Gastrocnemius medialis (tissue), 4 donors: ENCODE measurements at places on chromosomes 3 and 15.

DNA sequence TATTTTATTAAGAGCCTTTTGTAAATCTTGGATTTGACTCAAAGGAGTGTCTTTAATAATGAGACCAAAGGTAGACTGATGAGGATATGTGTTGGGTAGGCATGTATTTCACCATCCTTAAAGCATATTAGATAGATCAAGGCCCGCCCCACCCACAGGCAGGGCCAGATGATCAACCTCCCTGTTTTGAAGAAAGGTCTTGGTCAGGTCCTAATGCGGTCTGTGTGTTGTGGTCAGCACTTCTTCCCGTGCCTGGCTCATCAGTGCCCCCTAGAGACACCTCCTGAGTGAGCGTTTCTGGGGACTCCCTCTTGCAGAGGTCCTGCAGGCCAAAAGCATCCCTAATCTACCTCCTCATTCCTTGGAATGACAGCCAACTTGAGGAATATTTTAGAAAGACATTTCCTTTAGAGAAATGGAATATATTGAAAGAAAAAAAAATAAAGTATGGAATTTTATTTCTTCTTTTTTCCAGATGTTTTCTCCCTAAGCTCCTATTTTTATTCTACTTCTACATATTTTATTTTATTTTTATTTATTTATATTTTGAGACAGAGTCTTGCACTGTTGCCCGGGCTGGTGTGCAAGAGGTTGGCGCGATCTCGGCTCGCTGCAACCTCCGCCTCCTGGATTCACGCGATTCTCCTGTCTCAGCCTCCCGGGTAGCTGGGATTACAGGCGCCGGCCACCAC is 6.0 kb downstream of the TM4SF4 start:
- DNase-seq, result peak; percentile 54

GRCh38 chr3:46395210-46395661 is 11.6 kb downstream of the CCR5AS start:
- DNase-seq, result no peak

GRCh38 chr15:29788433-29789034 is 33.7 kb downstream of the TJP1 start:
- DNase-seq, result no peak

- DNase-seq, result no peak
Observed at GRCh38 chr15:41794081-41794480, 19.8 kb downstream of the MAPKBP1 start.

DNA sequence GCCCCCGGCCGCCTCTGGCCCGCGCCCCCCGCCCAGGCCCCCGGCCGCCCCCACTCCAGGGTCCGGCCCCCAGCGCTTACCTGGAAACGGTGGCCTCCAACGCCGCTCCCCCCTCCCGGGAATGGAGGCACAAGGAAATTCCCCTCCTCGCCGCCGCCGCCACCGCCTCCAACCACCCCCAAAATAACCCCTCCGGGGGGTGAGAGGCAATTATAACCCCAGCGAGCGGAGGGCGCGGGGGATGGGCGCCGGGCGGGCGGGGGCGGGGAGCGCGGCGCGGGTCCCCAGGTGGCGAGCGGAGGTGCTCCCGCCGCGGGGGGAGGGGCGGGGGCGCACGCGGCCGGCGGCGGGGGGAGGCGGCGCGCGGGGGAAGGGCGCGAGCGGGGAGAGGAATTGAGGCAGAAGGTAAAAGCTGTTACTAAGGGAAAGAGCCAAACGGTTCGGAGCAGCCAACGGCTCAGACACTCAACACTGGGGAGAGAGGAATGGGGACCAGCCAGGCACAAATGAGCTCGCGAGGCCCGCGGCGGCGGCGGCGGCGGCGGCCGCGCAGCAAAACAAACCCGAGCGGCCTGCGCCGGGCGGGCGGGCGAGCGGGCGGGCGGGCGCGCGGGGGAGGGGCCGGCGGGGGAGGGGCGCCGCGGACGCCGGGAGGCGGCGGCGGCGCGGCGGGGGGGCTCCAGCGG is at the start of gene TBL1XR1:
TSS of gene TBL1XR1 (minus strand) at position 442 of the 686 bp plus-strand sequence. CDS start 132,505 bp downstream, outside the sequence.
- peak; percentile 91 for DNase-seq

DNA sequence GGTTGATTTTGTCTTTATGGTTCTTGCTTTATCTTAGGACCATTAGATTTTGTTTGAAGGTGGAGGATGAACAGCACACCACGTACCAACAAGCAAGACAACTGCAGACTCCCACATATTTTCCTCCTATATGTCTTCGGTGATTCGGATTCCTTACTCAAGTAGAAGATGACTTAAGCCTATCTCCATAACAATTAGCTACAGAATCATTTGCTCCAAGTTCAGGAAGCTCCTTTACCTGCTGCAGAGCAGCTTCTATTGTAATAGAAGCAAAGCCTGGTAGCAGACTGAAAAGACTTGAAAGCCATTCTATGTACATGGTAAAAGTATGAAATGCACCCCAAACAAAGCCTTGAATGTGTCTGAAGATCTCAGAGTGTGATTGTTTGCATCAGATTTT is 229.0 kb downstream of the SOX2 start:
- DNase-seq, result no peak

GRCh38 chr15:77001966-77002365 is 7.0 kb downstream of the PSTPIP1 start:
- DNase-seq, result no peak

GRCh38 chr3:46538803-46539442 is 27.2 kb downstream of the LRRC2 start:
- DNase-seq, result peak; percentile 36

GRCh38 chr3:89239774-89240173 is 132.4 kb downstream of the EPHA3 start:
- no peak for DNase-seq

GRCh38 chr3:81500039-81500438 is 261.4 kb downstream of the GBE1 start:
- DNase-seq, result no peak

DNA sequence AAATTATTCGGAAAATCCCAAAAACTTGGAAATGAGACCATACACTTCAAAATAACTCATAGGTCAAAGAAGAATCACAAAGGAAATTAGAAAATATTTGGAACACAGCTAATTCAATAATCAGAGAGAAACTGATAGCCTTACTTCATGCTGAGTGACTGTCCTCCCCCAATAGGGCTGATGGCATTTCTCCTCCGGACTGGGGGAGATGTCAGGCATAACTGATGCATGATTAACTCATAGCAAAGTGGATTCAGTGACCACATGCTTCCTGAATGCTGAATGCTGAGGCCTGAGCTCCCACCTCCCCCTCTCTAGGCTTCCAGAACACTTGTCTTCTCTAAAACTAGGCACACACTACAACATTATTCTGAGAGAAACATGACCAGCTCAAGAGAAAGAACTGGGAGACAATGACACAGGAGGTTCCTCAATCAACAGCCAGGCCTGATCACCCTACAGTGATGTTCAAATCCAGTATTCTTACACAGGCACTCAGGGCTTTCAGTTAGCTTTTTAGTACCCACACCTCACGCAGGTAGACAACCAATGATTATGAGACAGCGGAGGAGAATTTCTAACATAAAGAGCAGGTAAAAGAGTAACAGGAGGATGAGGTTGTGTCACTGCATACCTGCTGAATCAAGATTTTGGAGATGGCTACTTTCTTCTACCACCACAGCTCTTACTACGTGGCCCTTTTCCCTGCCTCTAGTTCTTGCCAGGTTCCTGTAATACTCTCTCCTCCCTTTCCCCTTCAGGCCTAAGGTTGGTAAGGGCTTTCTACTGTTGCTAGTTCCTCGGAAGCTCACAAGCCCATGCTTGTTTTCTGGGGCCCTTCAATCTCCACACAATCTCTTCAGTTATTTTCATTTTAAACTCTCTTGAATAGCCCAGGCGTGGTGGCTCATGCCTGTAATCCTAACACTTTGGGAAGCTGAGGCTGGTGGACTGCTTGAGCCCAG is 96.1 kb downstream of the FMN1 start:
- no peak for DNase-seq

DNA sequence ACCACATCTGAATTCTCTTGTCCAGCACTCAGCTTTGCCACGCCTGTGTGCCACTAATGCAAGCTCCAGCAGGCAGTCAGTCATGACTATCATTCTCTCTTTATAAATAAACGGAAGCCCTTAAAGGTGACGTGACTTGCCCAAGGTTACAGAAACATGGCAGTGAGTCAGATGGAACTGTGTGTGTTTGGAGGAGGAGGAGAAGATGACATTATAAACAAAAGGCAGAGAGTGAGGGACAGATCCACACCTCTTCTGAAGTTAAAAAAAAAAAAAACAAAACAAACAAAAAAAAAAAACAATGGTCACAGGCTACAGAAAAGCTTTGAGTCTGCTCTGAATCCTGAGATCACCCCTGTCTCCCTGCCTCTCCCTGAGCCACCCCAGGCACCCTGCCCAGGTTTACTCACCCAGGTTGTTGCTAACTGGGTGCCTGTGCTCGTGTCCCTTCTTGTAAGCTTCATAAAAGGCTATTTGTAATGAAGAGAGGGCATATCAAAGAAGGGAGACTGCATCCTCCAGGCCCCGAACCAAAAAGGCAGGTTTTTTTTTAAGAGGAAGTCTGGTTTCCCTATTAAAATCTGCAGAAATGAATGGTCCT is 119.7 kb upstream of the PHLDB2 start:
- DNase-seq, result no peak

DNA sequence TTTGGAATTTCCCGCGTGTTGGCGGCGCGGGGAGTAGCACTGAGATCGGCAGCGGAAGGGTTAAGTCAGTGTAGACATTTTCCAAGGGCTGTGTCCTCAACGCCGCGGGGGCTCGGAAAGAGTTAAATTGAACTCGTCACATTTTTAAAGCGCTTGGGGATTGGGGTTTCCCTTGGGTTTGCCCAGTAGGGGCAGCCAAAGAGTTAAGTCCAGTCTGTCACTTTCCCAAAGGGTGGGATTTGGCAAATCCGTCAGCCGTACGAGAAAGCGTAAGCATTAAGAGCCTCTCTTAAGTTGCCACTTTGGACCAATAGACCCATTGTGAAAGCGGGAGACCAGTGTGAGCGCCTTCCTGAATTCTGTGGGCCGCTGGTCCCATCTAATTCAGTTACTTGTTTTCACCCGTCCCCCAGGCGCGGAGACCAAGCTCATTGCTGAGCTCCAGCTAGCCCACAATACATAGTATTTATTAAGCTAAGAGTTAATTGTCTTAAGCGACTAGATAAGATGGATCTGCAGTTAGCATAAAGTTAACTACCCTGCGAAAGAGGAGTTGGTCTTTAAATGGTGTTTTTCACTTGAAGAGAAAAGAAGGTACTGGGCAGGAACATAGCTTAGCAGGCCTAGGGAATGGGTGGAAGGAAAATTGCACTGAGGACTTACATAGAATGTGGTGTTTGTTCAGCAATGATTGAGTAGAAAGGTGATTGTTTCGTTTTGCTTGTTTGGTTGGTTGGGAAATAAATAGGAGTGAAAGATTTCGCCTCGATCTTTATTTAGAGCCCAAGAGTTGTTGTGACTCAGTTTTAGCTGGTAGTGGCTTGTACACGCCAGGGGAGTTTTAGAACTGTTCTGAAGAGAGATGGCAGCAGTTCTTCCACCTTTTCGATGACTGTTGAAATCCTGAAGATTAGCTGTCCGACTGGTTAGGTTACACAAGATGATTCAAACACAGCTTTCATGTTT is 932 bp downstream of the ARL8B start:
- DNase-seq, result peak; percentile 78

- DNase-seq, result no peak
Observed at GRCh38 chr3:123552095-123552714, 32.6 kb downstream of the HACD2 start.

DNA sequence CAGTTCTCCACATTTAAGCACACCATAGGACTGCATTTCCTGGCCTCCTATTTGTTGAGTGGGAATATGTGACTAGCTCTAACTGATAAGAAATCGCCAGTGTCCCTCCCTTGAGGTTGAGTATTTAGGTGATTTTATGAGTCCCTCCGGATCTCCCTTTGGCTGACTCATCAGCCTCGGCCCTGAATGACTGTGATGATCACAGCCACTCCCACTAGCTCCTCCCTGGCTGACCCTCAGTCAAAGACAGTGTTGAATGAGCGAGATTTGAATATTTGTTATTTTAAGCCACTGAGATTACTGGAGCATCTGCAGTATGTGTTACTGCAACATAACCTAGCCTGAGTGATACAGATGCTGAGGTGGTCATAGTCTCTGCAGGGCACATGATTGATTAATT is 515.3 kb downstream of the EPHB1 start:
- no peak for DNase-seq

- peak; percentile 50 for DNase-seq
Observed at GRCh38 chr15:60590935-60591495, 112.1 kb upstream of the ICE2 start.

DNA sequence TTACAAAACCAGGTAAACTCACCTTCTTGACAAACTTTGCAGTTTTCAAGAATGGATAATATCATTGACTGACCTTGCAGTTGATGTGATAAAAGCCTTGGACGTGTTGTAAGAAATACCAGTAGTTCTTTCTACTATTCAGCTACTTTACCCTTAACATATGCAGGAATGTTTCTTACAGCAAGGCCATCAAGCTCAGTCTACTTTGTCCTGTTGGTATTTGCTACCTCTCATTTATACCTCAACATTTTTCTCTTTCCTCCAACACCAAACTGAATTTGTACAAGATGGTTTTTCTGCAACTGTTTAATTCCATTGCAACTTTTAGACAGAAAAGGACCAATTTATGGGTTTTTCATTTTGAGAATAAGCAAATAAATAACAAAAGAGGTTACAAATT is 147.4 kb upstream of the BCHE start:
- DNase-seq, result no peak

GRCh38 chr3:113276751-113277080 is 65.4 kb downstream of the BOC start:
- DNase-seq, result no peak

GRCh38 chr3:18378218-18378617 is 46.9 kb downstream of the SATB1 start:
- DNase-seq, result no peak

DNA sequence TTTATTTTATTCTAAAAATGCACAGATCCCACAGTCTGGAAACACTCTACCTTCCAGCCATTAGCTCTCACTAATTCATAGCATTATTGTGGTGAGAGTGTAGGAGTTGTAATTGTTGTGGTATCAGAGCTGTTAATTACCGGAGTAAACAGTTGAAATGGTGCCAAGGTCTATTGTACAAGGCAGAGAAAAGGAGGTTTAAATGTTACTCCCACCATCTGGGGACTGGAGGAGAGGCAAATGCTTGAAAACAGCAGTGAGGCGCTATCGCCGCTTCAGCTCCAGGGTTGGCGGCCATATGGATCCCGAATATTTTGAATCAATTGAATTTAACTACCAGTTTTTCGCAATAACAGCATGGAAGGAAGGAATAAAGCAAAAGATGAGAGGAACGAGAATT is 113.1 kb upstream of the C15orf61 start:
- DNase-seq, result no peak

- DNase-seq, result no peak
Observed at GRCh38 chr3:69972672-69973071, 26.9 kb upstream of the SAMMSON start.

- DNase-seq, result no peak
Observed at GRCh38 chr3:140148824-140149390, 213.9 kb downstream of the CLSTN2 start.

GRCh38 chr3:150428562-150428961 is 20.5 kb downstream of the TSC22D2 start:
- DNase-seq, result no peak

DNA sequence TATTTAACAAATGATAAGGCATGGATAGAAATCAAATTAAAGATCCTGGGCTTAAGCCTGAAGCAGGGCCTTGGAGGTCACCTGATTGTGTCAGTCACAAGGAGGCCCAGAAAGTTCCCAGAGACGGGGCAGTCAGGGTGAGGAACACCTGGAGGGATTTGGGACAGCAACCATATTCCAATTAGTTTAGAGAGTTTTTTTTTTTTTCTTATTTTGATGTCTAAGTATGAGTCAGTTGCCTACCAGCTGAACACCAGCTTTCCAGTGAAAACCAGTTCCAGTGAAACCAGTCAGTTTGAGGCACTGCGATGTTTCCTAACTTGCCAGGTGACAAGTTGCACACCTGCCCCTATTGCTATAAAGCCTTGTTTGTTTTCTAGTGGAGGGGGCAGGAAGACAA is 350.7 kb upstream of the AZI2 start:
- DNase-seq, result no peak
